ENCODE measurements at places on chromosomes 2 and 18. TPM values are rescaled to one million over a fixed set of nuclear protein-coding genes. Genes with fewer than 3 reads are reported as not detected.

SMAD2 gene
- total RNA-seq, result 58.7 TPM

CHST9 gene
- not detected for total RNA-seq

UGT1A4 gene
- not detected for total RNA-seq

SKOR2 gene
- not detected for total RNA-seq

CNDP1 gene
- not detected for total RNA-seq

LIPG gene
- total RNA-seq, result 3.2 TPM

TNFAIP6 gene
- total RNA-seq, result 51.9 TPM

HES6 gene
- total RNA-seq, result 1.6 TPM
